Right lung (tissue), 10 donors: ENCODE measurements at places on chromosomes 2 and 18.

DNA sequence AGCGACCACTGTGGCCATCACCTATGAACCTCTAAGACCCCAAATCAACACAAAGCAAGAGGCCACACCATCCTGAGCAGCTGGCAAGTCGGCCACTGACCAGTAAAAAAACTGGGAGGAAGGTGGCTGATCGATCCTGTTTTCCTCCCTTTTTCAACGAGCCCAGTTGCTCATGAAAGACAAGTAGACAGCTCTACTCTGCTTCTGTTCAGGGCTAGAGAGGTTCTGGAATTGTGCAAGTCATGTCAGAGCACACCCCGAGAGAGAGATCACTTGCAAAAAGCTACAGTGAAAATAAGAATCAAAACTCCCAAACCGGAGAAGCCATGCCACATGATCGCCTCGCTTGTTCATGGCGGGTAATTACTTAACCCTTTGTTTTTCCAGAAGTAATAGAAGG lies 34.6 kb downstream of the ZNF516 start:
- no peak for DNase-seq

DNA sequence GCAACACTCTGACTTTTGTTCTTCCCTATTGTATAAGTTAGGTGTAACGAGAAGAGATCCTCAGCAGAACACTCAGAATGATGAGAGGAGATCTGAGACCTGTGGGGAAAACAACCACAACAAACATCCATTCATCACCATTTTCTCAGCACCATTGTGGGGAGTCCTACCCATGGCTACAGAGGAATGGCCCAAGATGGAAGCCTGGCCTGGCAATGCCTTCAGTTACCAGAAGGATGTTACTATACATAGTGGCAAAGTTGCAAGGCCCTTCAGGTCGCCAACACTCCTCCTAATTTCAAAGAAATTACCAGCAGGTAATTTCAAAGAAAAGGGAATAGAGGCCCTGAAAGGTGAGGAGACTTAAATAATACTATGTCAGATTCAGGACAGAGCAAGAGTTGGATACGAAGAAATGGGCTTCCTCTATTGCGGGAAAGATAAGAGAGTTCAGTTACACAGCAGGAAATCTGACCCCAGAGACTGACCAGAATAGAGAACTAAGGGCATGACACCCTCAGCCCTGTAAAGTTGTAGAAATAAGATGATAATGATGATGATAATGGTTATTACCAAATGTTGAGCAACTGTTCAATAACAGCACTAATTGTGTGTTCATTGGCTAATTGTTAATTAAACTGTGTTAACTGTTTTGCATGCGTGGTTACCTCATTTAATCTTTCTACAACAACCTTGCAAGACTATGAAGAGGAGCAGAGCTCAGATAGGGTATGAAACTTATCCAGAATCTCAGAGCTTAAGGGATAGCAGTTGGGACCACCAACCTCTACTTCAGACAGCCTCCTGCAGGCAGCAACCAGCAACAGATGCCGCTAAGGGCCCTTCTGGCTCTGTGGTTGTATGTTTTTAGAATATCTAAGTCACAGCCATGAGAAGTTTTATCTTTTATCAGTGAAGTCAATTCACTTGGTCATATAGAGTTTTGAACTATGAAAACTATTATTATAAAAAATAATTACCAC lies 37.5 kb downstream of the DHRS9 start:
- DNase-seq, result no peak

GRCh38 chr2:101831351-101831865 lies 133.9 kb downstream of the MAP4K4 start:
- no peak for DNase-seq

GRCh38 chr2:43115881-43116280 lies 110.5 kb downstream of the ZFP36L2 start:
- DNase-seq, result no peak

GRCh38 chr2:20439193-20439475 lies 7.7 kb upstream of the RHOB start:
- no peak for DNase-seq
